ENCODE measurements at places on chromosomes 2 and 18.

- no peak for DNase-seq
Measured at GRCh38 chr18:11864471-11864870, 13.3 kb downstream of the CHMP1B start.

- DNase-seq, result no peak
Measured at GRCh38 chr2:240928476-240929363, 22.6 kb downstream of the CROCC2 start.

DNA sequence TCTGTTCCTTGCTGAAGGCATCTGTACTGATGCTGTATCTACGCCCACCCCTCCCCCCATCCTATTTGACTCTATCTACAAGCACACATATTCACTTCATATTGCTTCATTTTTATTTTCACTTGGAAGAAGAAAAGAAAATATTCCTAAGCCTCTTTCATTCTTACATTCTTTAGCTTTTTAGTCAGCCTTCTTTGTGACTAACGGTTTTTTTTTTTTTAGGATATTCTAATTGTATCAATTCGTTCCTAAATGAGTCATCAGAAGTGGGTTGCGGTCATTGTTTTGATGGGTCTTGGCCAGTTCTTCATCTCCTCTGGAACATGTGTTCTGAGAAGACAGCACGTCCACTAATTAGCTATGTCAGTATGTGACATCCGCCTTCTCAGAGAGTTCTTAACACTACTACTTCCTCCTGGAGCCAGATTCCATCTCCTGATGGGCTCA is 88.7 kb downstream of the MYO1B start:
- no peak for DNase-seq

DNA sequence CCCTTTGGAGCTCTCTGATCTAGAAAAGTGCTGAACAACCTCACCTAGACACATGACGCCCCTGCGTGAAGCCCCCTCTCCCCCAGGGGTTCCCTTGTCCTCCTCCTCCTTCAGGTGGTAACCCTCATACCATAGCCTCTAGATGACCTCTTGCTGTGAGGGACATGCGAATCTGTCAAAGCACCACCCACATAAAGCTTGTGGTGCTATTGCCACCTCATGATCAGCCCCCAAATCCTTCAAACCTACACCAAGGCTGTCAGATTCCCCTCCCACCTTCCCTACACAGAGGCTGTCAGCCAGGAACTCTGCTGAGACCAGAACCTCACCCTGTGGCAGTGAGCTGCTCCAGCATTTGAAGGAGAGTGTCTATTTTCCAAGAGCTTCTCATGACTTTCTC is 43.1 kb upstream of the TEX51 start:
- no peak for DNase-seq

DNA sequence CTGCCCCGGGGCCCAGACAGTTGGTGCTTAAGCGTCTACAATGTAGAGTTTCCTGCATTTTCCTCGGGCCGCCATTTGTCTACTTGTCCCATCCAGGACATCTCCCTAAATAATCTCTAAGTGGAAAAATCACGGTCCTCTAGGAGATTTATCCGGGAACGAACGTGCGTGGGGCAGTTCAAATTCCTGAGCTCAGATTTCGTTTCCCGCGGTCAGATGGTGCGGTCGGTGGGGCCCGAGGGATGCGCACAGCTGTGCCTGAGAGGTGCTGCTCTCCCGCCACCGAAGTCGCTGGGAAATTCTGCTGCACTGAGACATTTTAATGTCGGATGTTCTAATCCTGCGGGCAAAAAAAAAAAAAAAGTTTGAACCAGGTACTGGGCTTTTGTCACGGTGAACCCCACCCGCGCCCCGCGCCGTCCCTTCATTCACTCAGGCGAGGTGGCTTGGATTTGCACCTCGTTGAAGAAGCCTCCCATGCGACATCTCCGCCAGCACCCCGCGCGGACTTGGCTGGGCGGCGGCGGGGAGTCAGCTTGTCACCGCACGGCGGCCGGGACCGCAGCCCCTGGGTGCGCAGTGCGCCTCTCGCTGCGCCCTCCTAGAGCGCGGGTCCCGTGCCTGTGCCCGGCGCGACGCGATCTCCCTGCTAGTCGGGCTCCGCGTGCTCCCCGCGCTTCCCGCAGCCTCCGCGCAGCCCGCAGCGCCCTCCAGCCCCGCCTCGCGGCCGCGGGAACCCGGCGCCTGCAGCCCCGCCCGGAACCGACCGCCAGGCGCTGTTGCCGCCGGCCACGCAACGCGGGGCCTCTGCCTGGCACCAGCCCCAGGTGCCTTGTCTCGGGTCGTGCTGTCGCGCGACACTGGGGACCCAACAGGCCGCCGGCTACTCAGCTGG is 191.9 kb upstream of the TCF4 start:
- DNase-seq, result peak; percentile 67

DNA sequence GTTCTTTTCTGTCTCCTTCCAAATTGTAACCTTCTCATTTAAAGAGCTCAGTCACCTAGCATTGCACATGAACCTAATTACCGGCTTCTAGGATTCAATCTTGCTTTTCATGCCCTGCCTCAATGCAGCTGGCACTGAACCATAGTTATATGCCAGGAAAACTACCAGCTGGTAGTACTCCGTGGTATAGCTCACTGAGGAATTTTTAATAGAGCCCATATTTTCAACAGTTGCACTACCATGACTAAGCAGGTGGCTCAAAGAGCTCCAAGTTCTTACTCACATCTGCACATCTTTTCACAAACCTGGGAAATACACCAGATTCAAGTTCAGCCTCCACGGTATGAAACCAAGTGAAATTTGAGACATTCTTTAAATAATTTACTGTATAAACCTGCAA is 363.5 kb downstream of the GRB14 start:
- DNase-seq, result no peak

- DNase-seq, result no peak
Measured at GRCh38 chr2:232276733-232277313, 101.7 kb upstream of the ALPP start.

DNA sequence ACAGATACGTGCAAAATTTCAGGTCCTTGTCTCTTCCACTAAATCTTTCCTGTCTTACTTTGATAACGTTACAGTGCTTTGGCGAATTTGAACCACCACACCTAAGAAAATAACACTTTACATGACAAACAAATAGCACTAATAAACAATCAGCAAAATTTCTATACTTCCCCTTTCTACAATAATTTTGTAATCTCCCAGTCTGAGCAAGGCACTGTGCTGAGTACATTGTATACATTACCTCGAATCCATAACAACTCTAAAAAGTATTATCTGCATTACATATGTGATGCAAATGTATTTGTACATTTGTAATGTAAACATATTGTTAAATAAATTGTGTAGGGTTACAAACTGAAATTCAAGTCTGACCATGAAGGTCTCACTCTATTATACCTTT is 49.9 kb downstream of the RTN4 start:
- no peak for DNase-seq

DNA sequence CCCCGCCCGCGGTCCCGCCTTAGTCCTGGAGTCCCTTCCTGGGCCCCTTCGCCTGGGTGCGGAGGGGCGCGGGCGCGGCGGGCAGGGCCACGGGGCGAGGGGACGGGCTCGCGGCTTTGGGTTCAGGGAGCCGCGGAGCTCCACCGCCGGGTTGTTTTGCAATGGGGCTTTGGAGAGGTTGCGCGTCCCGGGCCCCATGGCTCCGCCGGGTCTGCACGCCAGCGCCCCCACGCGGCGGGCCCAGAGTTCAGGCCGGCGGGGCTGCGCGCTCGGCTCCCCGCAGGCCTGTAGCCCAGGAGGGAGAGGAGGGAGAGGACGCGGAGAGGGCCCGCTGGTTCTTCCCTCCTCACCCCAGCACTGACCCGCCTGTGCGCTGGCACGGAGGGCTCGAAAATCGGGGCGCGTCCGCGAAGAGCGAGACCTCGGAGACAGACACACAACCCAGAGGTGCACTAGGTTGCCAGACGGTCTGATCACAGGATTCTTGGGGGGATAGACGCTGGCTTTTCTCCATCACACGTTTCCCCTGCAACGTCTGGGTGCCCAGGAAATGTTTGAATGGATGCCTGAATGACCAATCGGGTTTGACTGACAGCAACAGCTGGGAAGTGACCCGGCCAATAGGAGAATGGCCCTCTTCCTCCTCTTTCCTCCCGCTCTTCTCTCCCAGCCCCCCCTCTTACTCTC is 4.9 kb upstream of the SIX2 start:
- DNase-seq, result peak; percentile 83

All from right hindlimb (tissue), 1 donor.